H9 (cell line): ENCODE measurements at places on chromosomes 5 and 9.

DNA sequence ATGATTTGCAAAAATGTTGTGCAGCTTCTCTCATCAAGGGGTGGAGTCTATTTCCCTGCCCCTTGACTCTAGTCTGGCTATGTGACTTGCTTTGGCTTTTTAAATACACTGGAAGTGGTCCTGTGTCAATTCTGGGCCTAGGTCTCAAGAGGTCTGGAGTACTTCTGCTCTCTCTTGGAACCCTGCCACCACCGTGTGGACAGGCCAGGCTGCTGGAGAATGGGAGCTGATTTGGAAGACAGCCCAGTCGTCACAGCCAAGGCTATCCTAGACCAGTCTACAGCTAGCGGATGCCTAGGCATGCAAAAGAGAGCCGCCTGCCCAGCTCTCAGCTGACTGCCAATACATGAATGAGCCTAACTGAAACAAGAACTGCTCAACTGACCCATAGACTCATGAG, 56.7 kb upstream of the CLINT1 start:
- no peak for DNase-seq

- DNase-seq, result no peak
Measured at GRCh38 chr5:122401976-122402725, 90.1 kb downstream of the SNCAIP start.

DNA sequence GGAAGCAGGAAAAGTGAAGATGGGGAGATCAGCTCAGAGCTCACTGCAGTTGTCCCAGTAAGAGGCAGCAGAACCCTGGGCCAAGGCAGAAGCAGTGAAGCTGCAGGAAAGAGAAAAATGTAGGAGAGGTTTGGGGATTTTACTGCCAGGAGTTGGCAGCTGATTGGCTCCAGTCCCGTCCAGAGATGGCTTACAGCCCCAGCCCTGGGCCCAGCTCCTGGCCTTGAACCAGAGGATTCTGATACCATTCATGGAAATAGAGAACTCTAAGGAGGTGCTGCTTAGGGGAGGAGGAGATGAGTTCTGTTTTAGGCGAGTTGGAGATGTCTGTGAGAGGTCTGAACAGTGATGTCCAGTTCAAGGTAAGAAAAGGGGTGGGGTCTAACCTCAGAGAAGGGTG, 4.6 kb downstream of the MORN5 start:
- DNase-seq, result no peak

GRCh38 chr9:121207371-121207940, 5.8 kb upstream of the RAB14 start:
- DNase-seq, result no peak

GRCh38 chr9:99860266-99860665, 38.6 kb downstream of the NR4A3 start:
- DNase-seq, result no peak

- DNase-seq, result no peak
Measured at GRCh38 chr9:21104787-21105186, 27.0 kb upstream of the IFNB1 start.

DNA sequence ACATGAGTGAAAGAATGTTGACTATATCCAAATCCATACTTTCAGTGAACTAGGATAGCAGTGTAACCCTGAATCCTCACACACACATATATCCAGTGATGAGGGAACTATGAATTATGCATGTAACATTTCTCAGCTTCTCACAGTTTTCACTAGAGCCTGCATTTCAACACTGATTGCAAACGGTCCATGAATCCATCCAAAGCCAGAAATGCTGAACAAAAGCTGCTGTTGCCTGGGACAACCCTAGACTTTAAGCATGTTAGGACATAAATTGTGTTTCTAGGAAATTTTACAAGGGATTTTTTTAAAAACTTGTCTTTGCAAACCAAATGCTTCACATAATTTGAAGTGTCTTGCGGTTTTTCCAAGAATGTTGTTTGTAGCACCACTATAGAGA, 2010.0 kb upstream of the WWC1 start:
- DNase-seq, result no peak
